ENCODE measurements at places on chromosomes 6 and 20.

GRCh38 chr20:33604084-33604990 lies 57.8 kb upstream of the C20orf144 start:
- DNase-seq, result no peak

GRCh38 chr20:22373164-22373895 lies 211.0 kb downstream of the FOXA2 start:
- DNase-seq, result no peak

DNA sequence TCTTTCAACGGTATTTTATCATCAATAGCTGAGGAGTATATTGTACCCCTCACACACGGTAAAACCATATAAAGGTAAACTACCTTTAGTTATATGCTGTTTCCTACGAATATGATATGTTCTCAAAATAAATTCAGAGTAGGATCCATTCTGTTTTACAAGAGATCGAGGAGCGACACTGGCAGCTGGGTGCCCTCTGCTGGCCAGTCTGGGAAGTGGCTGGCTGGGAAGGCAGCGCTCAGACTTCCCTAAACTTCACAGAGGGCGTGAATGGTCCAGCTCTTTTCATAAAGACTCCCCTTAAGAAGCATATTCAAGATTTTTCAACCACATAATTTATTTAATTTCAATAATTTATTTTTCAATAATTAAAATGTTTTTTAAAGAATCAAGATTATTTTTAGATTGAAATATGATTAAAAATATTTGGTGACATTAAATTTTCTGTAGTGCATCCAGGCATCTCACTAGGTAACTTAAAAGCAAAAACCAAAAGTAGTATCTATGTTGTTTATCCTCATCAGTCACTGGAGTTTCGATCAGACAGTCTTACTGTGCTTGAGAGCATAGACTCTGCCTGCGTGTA lies 187.5 kb upstream of the PDE10A start:
- peak; percentile 67 for DNase-seq

DNA sequence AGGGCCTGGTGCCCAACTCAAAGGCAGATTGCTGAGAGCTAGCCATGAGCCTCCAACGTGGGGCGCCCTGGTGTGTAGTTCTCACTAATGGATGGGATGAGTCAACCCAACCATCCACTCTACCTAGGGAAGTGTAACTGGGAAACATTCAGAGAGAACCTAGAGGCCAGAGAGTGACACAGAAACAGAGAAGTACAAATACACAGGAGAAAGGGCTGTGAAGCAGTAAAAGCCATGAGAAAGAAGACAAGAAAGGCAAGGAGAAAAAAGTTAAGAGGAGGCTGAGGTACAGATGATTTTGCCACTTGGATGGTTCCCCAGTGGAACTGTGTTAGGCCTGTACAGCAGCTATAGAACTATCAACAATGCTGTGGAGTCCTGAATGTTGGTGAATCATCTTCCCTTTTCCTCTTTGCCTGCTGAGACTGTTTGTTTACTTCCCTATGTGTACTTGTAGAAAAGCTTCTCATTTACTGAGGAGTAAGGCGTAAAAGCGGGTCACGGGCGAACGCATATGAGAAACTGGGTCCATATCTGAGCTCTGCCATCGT lies 39.0 kb downstream of the MAN1A1 start:
- DNase-seq, result no peak

GRCh38 chr6:80622641-80623040 lies 516.2 kb downstream of the BCKDHB start:
- no peak for DNase-seq

- peak; percentile 92 for DNase-seq
Measured at GRCh38 chr20:327186-328026, 2.1 kb downstream of the SOX12 start.

DNA sequence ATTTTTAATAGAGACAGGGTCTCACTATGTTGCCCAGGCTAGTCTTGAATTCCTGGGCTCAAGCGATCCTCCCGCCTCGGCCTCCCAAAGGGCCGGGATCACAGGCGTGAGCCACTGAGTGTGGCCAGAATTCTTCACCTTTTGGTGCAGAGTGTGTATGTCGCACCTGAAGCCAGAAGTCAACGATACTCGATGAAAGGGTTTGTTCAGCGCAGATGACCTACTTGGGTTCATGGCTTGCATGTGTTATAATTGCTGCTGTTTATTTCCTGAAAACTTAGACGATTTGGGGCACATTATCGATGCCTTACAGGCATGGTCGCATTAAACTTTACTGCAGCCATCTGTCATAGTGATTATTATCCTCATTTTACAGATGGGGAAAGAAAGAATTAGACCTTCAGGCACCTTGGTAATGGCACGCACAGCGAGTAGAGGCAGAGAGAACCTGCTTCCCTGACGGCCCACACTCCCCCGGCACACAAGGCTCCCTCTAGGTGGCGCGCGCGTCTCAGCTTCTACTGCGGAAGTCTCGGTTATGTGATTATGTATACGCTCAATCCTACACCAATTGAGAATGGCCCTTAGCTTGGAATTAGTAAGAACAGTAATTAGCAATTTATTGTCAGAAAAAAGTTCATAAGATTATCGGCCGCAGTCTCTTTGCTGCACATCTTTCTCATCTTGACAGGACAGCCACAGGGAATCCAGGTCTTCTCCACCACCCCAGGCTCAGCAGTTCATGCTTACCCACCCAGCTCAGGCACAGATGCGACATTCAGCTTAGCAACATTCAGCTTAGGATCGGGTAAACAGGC lies 212.8 kb upstream of the PROKR2 start:
- peak; percentile 82 for DNase-seq

DNA sequence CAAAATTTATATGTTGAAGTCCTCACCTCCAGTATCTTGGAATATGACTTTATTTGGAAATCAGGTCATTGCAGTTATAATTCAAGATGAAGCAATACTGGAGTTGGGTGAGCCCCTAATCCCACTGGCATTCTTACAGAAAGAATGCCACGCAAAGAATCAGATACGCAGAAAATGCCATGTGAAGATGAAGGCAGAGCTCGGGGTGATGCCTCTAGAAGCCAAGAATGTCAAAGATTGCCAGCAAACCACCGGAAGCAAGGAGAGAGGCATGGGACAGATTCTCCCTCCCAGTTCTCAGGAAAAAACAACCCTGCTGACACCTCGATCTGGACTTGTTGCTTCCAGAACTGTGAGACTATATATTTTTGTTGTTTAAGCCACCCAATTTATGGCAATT lies 273.4 kb upstream of the CITED2 start:
- DNase-seq, result no peak

All from CD8-positive, alpha-beta T cell (primary cell).